ENCODE measurements at places on chromosomes 2 and 18.

GRCh38 chr2:149799013-149799705 lies 211.6 kb upstream of the MMADHC start:
- no peak for DNase-seq

DNA sequence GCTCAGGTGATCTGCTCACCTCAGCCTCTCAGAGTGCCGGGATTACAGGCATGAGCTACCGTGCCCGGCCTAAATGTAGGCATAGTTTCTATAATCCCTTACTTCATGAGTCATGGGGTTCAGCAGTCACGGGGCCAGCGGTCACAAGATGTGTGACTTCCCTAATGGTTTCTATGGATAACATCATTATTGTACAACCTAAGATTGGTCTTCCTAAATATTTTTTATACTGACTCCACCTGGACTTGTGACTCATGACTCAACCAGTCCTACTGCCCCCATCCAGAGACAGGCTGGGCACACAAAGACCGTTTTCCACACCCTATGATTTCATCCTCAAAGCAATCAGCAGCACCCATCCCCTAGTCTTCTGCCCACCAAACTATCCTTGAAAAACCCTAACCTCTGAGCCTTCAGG lies 15.9 kb downstream of the FAM210A start:
- no peak for DNase-seq

GRCh38 chr2:118168615-118169014 lies 80.3 kb downstream of the INSIG2 start:
- DNase-seq = no peak

DNA sequence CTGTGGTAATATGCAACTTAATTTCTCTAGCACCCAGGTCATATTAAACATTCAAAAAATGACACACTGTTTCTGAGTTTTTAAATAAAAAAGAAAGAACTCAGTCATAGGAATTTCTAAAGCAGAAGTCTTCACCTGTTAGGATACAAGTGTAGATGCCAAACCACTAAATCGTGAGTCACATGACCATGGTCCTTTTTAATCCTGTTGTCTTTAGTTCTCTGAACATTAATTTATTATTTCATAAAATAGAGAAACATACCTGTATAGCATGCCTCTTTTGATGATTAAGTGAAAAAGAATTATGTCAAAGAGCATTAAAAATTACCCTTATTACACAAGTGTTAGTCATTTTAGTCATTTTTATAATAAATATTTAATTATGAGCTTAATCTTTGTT lies 398.8 kb downstream of the CCDC85A start:
- no peak for DNase-seq

DNA sequence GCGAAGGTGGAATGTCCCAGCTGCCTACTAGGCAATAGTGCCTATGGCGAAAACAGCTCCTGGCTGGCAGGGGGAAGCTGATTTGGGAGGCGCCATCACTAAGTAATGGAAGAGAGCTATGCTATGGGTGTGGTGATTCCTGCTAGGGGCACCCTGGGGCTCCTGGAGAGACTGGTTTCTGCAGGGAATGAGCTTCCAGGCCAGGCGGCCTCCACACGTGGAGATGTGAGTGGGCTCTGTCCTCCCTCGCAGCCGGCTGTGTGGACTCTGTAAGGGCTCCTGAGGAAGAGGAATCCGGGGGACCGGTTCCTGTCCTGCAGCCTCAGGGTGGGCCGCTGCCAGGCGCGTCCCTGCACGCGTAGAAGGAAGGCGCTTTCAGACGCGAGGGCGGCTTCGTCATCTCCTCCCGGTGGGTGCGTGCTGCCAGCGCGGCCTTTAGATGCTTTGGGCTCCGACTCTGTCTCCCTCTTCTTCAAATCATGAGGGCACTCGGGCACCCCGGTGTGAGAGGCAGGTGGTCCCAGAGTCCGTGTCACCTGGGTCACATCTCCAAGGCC lies 55.5 kb upstream of the ANKRD62 start:
- no peak for DNase-seq

DNA sequence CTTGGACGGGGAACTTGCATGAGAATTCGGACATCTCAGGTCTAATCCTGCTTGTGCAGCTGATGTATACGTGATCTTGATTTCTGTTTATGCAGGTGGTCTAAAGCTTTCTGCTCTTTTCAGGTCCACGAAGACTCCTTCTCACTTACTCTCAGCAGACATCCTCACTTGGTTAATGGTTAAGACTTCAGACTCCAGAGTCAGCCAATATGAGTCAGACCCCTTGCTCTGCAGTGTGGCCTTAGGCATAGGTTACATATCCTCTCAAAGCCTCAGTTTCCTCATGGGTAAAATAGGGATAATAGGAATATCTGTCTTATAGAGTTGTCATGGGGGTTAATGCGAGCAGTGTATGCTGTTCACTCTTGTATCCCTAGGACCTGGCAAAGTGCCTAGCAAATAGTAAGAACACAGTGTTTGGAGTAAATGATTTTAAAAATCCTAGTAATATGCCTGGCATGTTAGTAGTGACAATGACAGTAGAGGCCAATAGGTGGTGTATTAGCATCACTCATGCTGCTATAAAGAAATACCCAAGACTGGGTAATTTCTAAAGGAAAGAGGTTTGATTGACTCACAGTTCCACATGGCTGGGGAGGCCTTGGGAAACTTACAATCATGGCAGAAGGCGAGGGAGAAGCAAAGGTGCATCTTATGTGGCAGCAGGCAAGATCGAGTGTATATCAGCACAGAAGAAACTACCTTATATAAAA lies 42.3 kb downstream of the XRCC5 start:
- no peak for DNase-seq

DNA sequence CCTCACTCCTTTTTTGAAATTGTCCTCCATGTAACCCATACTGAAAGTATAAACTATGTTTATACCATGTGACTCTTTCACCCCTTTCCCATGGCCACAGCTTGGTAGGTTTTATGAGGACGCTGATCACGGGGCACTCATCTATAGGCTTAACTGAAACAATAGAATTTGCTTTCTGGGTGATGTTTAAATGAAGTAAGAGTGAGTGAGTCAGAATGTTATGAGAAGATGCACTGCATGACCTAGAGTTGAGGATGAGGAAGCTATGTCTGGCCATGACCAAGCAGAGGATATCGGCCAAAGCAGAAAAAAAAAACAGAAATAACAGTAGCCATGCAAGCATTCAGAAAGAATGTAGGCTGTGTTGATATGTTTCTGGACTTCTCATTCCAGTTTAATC lies 34.9 kb downstream of the SCN1A start:
- DNase-seq = no peak

GRCh38 chr2:238582159-238582558 lies 155.4 kb downstream of the ASB1 start:
- DNase-seq = no peak

DNA sequence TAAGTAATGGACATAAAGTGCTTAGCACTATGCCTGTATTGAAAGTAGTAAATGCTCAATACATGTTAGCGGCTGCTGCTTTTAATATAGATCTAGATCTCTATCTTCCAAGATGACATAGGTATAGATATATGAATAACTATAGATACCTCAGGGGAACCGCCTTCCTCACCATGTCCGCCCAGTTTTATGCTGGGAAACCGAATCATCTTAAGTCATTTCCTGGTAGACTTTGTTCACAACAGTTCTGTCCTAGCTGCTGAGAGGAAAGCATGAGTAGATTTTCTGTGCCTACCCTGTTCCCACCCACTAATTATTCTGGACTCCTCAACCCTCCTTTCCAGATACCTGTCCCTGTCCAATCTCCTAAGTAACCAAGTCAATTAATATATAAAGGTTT lies 21.6 kb upstream of the ITM2C start:
- no peak for DNase-seq

DNA sequence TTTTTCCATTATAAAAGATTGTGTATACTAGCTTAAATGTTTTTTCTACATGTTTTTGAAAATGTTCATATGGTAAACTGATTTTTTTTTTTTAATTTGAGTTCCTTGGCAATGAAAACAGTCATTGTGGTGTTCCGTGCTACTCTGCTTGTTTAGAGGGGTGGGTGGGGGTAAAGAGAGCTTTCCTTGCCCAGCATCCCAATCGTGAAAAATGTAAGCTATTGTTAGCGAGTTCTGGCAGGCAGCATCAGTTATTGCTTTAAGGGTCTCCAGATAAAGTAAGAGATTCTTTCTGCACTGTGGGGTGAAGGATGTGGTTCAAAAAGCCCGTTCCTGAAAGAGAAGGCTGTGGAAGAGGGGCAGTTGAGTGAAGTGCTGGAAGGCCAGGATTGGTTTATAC lies 118.4 kb downstream of the TANC1 start:
- DNase-seq = no peak

DNA sequence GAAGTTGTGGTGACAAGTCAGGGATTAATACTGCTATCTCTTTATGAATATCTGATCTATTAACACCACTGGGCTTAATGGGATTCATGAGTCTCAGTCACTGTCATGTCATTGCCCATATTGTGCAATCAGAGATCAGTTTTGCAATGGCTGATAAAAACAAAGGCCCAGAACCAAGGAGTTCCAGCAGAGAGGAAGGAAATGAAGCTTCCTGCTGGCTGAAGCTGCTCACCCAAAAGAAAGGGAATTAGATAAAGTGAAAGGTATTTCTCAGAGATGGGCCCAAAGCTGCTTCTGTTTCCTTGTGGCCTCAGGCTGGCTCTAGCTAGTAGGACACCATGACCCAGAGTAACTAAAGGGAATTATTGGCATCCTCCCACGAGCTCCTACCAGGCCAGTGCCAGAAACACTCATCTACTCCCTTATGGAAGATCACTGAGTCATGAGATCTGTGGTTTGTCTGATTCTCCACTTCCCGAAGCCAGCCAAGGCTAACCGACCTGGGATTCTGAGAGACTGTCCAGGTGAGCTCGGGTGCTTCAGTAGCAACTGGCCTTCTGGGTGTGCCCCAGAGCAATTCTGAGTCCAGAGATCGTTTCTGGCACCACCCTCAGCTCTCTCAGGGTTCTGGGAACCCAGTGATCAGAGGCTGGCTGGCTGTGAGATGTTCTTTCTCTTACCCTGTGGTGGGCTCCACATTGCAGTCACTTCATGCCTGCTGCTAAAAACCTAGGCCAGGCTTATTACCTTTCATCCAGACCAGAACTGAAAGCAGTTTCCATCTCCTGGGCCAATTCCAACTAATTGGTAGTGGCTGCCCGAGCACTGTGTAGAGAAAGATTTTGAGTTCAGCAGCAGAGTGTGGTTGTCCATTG lies 129.5 kb upstream of the PELI1 start:
- no peak for DNase-seq

GRCh38 chr2:85584354-85584856 lies at the start of gene VAMP5:
VAMP5 (plus strand) TSS chr2:85584431; CDS start chr2:85584491, 60 bp downstream.
- no peak for DNase-seq

DNA sequence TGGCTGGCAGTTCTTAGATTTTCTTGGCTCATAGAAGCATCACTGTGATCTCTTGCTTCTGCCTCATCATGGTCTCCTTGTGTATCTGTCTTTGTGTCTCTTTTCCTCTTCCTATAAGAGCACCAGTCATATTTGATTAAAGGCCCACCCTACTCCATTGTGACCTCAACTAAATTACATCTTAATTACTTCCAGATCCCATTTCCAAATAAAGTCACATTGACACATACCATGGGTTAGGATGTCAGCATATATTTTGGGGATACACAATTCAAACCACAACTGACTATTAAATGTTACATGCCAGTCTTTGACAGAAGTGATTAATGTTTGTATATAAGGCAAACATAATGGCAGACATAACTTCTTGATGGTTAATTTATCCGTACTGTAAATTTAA lies 27.3 kb upstream of the TMX3 start:
- DNase-seq = no peak

DNA sequence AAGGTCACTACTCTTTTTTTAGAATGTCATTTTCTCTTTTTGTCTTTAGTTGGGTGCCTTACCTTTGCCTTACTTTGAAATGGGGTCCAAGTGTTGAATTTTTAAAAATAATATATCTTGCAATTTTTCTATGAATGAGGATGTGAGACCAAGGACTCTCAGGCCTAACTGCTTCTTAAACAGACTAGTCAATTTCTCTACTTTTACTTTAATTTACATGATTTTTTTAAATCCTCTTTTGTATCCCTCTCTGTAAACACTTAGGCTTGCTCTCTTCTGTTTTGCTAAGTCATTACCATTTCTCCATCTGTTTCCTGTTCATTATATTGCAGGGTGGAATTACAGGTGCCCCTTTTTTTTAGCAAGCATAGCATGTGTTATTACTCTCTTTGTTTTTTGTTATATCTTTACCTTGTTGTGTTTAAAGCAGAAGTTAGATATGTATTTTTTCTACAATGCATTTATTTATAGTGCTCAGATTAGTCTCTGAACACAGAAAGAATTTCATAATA lies 261.8 kb downstream of the SPAG16 start:
- DNase-seq = no peak

DNA sequence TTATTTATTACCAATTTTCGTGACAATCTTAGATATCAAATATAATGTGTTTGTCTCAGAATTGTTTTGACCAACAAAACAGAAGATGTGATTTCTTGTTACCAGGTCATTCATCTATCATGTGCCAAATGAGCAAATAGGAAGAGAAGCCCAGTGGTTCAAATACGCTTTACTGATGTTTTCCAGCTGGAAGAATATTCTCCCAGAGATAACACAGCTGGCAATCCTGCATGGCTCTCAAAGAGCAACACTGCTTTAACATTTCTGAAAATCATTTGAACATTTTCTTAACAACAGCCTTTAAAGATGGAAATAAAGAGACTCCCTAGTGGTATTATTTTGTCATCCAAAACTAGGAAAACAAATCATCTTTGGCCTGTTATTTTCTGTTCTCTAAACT lies 359.8 kb downstream of the CTNNA2 start:
- DNase-seq = no peak

GRCh38 chr2:33521791-33522281 lies 45.4 kb downstream of the RASGRP3 start:
- DNase-seq = no peak

GRCh38 chr2:200081236-200081635 lies 125.9 kb downstream of the MAIP1 start:
- no peak for DNase-seq

GRCh38 chr2:72887740-72888437 lies 681 bp downstream of the SPR start:
- DNase-seq = no peak

DNA sequence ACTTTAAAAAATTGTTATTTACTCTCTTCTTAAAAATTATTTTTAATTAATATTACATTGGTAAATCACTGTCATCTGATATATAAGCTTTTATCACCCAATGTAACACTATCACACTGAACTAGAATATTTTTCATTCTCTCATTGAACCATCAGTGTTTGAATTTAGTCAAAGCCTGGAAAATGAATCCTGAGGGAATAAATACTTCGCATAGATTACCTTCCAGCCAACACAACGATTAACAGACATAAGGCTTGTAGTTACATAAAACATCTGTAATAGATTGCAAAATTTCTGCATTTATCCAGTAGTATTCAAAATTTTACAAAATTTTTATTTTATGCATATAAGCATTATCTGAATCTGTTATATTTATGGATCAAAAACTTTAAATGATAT lies 314.9 kb downstream of the ERBB4 start:
- DNase-seq = no peak

DNA sequence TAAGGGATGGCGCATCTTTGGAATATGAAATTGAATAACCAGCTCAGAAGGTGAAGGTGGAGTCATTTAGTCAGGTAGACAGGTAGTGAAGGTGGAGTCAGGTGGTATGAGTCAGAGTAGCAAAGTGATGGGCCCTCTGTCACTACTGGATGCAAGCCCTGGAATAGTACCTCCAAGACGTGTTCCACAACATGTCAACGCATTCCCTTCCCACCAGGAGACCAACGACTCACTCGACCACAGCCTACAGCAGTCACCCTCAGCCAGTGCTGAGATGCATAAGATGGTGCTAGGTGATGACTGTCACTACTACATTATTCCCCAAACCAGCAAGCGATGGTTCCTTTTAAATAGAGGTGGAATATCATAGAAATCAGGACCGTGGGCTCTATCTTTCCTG lies 6.8 kb downstream of the CPLX4 start:
- no peak for DNase-seq

GRCh38 chr2:152497481-152498052 lies 162.6 kb downstream of the FMNL2 start:
- DNase-seq = no peak
